ENCODE measurements at places on chromosomes 5 and 9.
A peak's percentile ranks its signal among the peaks of the same experiment; 100 is the strongest.

DNA sequence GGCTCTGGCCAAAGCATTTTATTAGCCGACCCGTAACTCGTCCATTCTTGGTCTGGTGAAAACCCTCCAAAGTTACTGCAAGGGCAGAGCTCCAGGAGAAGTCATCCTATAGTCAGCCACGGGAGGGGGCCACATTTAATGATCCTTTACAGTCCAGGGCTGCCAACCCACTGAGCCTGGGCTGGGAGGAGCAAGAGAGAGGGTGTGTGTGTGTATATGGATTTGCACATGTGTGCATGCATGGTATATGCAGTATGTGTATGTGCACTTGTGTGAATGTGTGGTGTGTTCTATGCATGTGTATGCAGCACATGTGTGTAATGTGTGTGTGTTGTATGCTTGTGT is 4.2 kb upstream of the RASGEF1C start:
- DNase-seq: no peak

- DNase-seq: no peak
Observed at GRCh38 chr5:67021031-67021430, 175.6 kb downstream of the CD180 start.

DNA sequence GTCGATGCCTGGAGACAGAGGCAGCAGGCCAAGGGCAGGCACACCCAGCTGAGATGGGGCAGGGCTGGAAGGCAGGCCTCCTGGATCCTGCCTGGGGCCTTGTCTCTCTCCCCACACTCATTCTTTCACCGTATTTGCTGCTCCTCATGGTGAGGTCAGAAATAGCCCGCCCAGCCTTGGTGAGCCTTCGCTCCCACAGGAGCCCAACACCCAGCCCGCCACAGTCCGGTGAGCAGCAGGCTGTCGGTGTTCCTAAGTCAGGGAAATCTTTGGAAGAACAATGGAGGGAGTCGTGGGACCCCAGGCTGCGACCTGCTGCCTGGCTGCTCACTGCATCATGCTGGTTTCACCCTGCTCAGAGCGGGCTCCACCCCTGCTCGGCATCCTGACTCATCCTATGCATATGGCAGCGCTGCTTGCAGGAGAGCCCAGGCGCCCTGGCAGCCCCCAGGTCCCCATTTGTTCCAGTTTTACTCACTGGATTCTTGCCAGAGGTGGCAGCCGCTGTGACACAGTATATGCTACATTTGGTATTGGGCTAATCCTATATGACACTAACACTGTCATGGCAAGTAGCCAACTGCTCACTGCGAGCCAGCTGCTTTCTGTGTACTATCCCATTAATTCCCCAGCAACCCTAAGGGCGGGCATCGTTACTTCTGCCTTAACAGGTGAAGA is 53.2 kb upstream of the NCS1 start:
- peak; percentile 48 for DNase-seq

GRCh38 chr9:108750661-108751215 is 105.0 kb downstream of the ACTL7B start:
- DNase-seq: no peak

- peak; percentile 68 for DNase-seq
Observed at GRCh38 chr9:12748016-12748415, 26.8 kb upstream of the LURAP1L start.

GRCh38 chr9:459491-460444 is 245.1 kb downstream of the DOCK8 start:
- no peak for DNase-seq

DNA sequence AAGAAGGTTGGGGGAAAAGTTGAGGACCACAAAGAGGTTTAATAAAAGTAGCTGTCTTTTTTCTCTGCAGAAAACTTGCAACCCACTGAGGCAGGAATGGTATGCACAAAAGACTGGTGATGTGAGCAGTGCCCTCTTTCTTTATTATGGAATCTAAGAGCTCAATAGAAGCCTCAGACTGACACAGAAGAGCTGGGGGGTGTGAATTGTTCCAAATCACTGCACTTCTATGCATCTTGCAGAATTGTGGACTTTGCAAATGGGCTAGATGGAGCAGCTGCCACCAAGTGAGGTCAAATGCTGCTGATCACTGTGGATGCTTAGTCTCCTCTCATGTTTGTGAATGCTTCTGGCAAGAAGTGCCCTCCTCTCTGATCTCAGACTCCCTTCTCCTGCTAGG is 227.1 kb downstream of the ZSWIM6 start:
- no peak for DNase-seq

- DNase-seq: no peak
Observed at GRCh38 chr9:131869348-131869747, 129.5 kb upstream of the RAPGEF1 start.

GRCh38 chr9:129816501-129817435 is 7.2 kb downstream of the TOR1A start:
- DNase-seq: no peak

GRCh38 chr9:37085233-37085632 is 35.1 kb upstream of the ZCCHC7 start:
- no peak for DNase-seq

DNA sequence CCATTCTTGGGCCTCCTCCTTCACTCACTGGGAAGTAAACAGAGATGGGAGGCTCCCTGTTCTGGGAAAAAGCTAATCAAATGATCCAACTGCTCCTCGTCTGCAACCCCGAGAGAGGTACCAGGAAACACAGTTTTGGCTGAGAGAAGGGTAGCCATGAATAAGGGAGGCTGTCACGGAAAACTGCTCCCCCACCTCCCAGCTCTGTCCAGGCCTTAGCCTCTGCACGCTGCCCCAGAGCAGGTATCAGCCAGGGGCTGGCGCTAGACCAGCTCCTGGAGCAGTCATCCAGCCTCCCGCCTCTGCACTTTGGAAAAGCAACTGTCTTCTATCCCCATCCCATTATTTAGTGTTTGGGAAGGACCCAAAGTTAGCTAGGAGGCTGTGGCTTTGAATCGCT is 266.1 kb downstream of the NDUFS4 start:
- DNase-seq: no peak

GRCh38 chr5:161547738-161548486 is 1.4 kb upstream of the GABRB2 start:
- no peak for DNase-seq

DNA sequence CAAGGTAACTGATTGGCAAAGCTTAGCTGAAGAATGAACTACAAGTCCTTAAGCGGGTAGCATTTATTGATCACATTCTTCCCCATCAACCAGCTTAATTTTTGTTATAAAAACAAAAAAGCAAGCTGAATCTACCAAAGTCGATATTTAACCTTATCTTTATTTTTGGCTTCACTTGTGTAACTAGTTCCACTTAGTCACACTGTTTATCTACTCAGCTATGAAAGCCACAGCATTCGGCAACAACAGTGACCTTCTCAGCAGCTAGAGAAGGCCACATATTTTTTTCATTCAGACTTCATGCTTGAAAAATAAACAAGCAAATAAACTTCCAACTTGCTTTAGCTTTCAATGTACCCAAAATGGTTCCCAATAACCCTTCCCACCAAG is 69.4 kb downstream of the KLHL3 start:
- peak; percentile 46 for DNase-seq

GRCh38 chr5:93188876-93189485 is 392.0 kb downstream of the NR2F1-AS1 start:
- no peak for DNase-seq

DNA sequence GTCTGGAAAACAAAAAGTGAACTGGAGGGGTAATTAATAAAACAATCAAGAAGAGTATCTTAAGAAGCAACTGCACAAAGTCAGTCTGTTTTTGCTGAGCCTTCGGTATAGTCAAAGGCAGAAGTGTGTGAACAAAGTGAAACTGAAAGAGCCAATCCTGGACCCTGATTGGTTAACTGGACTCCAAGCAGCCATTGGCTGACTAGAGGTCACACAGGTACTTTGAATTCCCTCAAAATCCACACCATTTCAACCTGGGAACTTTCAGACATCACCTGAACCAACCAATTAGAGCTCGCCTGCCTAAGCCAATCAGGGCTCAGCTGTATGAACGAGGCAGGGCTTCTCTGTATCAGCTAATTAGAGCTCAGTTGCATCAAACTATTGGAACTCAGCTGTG is 286.7 kb downstream of the TLE4 start:
- DNase-seq: peak; percentile 9

- no peak for DNase-seq
Observed at GRCh38 chr9:96436063-96436455, 13.9 kb upstream of the HABP4 start.

DNA sequence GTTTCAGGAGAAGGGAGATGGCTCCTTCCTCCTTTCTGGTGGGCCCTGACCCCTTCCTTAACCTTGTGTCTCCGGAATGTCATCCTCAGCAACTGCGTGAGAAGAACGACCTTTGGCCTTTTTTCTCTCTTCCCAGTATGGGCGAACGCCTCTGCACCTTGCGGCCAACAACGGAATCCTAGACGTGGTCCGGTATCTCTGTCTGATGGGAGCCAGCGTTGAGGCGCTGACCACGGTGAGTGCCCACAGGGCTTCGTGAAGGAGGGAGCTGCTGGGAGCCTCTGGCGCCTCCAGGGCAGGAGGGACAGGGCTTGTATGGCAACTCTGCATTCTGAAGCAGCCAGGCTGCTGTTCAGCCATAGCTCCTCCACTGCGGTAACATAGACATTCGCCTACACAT is 68.0 kb upstream of the CTSL start:
- no peak for DNase-seq

GRCh38 chr5:96292582-96293247 is 140.3 kb downstream of the PCSK1 start:
- peak; percentile 39 for DNase-seq

DNA sequence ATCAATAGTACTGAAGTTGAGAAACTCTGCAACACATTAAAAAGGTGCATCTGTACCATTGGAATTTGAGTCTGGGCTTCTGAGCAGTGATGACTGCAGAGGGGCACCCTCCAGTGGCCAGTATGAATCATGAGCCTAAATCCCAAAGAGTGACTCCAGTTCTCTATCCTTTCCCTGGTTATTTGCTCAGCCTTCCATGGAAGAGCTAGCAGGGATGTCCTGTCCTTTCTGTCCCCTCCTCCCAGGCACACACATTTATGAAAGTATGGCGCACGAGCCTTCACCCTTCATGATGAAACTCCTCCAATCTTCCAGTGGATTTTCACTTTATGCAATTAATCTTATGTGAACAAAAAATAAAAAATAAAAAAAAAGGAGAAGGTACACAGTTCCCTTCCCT is 81.0 kb downstream of the ESM1 start:
- DNase-seq: peak; percentile 66

DNA sequence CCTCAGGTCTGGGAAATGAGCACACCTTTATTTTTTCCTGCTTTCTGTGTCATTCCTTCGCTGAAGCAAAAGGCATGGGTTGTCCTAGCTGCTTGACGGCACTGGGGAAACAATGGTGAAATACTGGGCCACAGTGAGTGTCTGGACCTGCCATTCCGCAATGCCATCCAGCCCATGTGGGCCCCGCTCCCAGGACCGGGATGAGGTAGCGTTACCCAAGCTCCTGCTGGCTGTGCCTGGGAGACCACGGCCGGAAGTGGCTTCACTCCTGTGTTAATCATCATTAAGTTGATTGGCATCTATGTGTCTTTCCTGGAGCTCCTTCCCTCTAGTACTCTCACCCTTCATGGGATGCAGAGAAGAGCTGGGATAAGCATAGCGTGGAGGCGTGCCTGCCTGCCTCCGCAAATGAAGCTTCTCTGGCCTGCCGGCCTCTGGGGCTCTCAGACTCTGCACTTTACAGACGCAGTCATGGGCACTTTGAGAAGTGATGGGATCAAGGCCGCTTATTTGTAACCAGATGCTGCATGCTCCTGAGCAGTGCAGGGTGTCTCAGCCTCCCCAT is 16.5 kb upstream of the SMIM32 start:
- DNase-seq: no peak

DNA sequence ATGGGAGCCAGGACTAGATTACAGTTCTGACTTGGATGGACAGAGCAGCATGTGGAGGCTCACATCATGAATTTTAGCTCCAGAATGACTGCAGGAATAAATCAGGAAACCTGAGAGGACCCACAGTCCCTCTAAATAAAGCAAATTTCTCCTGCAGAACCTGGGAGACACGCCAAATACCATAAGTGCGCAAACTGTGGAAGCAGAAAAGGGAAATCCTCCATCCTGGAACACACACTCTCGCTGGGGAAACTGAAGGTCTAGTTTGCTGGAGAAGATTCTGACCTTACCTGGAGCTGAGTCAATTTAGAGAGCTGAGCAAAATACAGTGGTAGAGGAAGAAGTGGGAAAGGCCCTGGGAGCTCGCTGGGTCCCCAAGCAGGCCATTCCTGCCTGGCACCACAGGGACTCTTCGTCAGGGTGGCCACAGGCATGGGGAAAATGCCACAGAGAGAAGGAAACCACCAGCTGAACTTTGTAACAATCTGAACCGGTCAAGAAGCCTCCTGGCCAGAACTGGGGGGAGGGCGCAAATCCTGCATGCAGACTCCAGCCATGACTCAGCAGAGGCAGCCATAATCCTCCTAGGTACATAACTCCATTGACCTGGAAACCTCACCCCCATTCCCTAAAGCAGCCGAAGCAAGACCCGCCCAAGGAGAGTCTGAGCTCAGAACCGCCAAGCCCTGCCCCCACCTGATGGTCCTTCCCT is 390.9 kb downstream of the LRRC70 start:
- peak; percentile 9 for DNase-seq

- peak; percentile 23 for DNase-seq
Observed at GRCh38 chr5:143757116-143757515, 54.8 kb upstream of the HMHB1 start.

- DNase-seq: no peak
Observed at GRCh38 chr9:13994240-13994639, 319.7 kb downstream of the NFIB start.

DNA sequence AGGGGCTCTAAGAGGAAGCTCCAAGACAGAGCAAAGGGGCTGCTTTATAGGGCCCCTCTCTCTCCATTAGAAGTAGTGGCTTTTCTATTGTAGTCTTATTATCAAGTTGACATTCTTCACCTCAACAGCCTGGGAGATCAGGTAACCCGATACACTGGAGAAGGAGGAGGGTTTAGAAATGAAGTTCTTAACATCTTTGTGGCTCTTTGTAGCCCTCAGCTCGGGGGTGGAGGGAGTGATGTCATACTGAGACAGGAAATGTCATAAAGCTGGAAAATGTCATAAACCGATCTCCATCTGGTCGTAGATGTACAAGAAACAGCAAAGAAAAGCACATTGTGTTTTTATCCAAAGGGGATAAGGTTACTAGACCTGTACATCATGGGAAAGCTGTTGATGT is 17.9 kb downstream of the PDZD2 start:
- no peak for DNase-seq

DNA sequence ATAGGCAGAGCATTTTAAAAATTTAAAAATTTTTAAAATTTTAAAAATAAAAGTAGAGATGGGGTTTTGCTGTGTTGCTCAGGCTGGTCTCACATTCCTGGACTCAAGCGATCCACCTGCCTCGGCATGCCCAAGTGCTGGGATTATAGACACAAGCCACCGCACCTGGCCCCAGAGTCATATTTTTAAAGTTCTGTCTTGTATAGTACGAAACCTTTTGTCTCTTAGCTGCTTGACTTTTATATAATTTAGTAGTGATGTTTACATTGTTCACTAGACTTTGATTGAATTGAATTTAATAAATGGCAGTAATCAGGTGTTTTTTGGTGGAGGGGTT is 31.0 kb downstream of the LRRTM2 start:
- no peak for DNase-seq

GRCh38 chr9:16825331-16825725 is 45.1 kb downstream of the BNC2 start:
- peak; percentile 68 for DNase-seq
